Adipocyte (in vitro differentiated cells): ENCODE measurements at places on chromosomes 12 and 14.

DNA sequence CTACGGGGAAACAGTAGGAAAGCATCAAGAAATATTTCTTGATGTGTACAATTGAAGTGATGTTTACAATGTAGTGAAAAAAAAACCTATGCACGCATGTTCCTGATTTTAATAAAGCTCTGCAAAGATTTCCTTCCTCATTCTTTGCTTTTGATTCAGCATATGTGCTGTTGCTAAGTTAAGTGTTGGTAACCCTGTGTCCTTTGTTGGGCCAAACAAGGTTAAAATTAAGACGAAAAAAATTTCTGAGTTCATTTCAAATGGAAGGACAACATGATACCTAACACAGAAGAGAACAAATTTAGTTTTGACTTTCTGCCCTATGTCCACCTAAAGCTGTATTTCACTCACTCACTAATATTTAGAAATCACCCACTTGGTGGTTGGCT lies 62.8 kb downstream of the PPP2R5C start:
- peak; percentile 31 for DNase-seq

GRCh38 chr12:106289196-106289681 lies 13.3 kb upstream of the TCP11L2 start:
- DNase-seq, result no peak

GRCh38 chr12:68374307-68374982 lies 42.3 kb upstream of the MDM1 start:
- DNase-seq, result no peak

GRCh38 chr14:32330351-32331111 lies 1.4 kb downstream of the AKAP6 start:
- DNase-seq, result no peak

- DNase-seq, result peak; percentile 88
These were observed 22.3 kb downstream of the DCAF4 start for GRCh38 chr14:72948481-72949138.

GRCh38 chr12:127550271-127550670 lies 716.7 kb upstream of the TMEM132C start:
- DNase-seq, result no peak

DNA sequence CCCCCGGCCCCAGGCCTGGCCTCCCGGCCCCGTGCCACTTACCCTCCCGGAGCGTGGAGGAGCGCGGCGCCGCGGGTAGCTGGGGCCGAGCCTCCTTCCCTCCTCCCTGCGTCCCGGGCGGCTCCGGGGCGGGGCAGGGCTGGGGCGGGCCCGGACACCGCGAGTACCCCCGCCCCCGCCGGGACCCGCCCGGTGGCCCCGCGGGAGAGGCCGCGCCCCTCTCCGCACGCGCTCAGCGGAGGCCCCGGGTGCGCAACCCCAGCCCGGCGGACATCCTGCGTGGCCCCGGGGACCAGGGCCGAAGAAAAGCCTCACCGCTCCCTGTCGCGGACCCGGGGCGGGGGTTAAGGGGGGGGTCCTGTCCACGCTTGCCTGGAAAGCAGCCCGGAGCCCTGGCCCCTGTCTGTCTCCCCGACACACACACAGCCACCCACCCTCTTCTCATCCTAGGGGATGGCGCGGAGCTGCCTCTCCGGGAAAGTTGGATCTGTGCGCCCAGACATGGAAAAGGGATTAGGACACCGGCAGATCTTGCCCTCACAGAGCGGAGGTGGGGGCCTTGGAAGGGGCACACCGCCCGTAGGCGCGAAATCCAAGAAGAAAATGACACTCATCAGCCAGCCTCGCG lies at the start of gene SYNE3:
SYNE3 (minus strand) TSS at position 97 of the 628 bp plus-strand sequence. CDS start 40,829 bp downstream, outside the sequence.
- peak; percentile 85 for DNase-seq

- DNase-seq, result no peak
These were observed 17.8 kb downstream of the CCDC85C start for GRCh38 chr14:99586054-99586760.

GRCh38 chr14:69660344-69661193 lies 49.2 kb downstream of the SUSD6 start:
- no peak for DNase-seq

GRCh38 chr12:85257671-85258070 lies 22.3 kb upstream of the ALX1 start:
- no peak for DNase-seq

DNA sequence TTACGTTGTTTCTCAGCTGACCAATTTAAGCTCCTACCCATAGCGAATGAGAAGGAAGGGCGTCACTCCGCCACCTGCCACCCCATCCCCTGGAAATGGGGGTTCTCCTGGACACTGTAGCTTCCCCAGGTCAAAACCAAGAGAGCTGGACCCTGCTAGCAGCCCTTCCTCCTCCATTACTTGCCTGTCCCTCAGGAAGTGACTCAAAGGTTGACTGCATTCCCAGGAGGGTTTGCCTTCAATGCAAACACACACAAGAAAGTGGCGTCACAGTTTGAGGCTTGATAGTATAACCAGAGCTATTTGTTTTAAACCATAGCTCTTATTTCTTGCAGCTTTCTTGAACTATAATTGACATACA lies 79.1 kb downstream of the KCNK13 start:
- no peak for DNase-seq

- DNase-seq, result no peak
These were observed 38.8 kb downstream of the LRCOL1 start for GRCh38 chr12:132571598-132571997.

DNA sequence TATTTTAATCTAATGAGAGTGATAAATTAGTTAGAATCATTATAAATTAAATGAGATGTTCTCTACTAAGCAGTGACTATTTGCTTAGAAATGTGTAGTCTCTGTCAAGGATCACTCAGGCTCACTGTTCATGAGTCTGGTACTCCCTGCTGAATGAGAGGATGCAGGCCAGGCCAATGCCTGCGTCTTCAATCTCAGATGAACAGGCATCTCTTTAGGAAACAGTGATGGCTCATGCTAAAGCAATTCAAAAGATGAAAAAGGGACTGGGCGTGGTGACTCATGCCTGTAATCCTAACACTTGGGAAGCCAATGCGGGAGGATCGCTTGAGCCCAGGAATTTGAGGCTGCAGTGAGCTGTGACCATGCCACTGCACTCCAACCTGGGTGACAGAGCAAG lies 106.8 kb downstream of the ZFC3H1 start:
- peak; percentile 76 for DNase-seq

GRCh38 chr14:23566112-23566777 lies 1.3 kb downstream of the AP1G2 start:
- DNase-seq, result no peak

GRCh38 chr12:51262758-51263177 lies 7.4 kb downstream of the SMAGP start:
- peak; percentile 68 for DNase-seq

DNA sequence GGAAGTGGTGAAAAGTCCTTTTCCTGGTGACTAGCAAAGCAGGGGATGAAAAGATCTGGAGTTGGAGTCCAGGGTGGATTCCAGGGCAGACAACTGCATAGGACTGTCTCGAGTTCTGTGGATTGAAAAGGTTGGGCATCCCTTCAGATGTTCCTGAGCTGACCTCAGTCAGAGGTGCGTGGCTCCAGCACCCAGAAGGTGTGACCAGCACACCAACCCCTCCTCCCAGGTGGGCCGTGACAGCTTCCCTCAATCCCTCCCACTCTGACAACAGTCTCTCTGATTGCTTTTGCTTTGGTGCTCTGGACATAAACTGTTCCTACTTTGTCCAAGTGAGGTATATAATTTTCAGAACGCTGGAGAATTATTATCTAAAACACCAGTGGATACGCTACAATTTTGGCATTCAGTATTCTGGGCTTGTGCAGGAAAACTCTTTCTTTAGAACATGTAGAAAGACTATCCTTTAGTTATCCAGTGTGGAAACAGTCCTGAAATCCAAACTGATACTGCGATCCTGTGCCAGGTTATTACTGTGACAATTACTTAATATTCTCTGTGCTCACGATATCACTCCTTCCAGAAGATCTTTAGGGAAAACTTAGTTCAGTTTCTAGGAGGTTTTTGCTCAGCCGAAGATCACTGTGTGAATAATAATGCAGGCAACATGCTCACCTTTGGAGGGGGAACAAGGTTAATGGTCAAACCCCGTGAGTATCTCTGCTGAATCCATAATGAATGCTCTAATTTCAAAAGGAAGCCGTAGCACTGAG lies 87.9 kb downstream of the DAD1 start:
- DNase-seq, result no peak

GRCh38 chr12:127284870-127285431 lies 982.0 kb upstream of the TMEM132C start:
- DNase-seq, result peak; percentile 91

DNA sequence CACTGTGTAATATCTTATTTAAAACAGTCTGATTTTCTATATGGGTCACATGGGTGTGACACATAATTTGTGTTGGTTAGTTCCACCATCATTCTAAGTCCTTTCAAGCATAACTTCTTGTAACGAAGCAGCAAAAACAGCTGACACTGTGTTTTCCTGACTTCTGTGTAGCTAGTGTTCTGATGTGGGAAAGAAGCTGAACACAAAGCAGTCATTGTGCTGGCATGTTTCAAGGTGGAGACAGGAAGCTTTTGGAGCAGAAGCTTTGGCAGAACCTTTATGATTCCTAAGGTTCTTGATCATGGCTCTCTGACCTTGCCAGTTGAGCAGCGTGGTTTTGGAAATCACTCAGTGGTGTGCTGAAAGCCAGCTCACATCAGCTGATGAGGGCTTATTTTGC lies 351.7 kb upstream of the MDGA2 start:
- no peak for DNase-seq

DNA sequence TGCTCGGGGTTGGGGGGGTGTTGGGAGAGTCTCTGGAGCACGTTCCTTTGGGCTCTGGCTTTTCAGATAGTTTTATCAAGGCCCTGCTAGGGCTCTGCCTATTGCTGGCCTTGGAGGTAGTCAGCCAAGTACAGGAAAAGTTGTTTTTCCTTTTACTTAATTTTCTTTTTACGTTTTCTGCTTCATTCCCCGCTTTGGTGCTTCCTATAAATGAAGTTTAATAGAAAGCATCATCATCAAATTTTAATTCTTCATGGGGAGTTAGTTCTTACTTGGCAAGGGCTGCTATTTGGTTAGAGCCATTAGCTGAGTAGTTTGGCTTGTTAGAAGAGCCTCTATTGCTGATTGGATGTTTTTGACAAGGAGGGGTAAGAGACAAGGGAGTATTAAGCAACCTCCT lies 15.1 kb upstream of the ADAM21 start:
- DNase-seq, result no peak

GRCh38 chr12:46493834-46494181 lies 121.2 kb upstream of the SLC38A2 start:
- no peak for DNase-seq

- no peak for DNase-seq
These were observed 44.2 kb downstream of the CCDC91 start for GRCh38 chr12:28234444-28234843.

GRCh38 chr12:54384591-54385041 lies at the start of gene ZNF385A:
Gene ZNF385A, minus strand, starts transcription at chr12:54384733. Its CDS starts 219 bp downstream, at chr12:54384514.
- no peak for DNase-seq

DNA sequence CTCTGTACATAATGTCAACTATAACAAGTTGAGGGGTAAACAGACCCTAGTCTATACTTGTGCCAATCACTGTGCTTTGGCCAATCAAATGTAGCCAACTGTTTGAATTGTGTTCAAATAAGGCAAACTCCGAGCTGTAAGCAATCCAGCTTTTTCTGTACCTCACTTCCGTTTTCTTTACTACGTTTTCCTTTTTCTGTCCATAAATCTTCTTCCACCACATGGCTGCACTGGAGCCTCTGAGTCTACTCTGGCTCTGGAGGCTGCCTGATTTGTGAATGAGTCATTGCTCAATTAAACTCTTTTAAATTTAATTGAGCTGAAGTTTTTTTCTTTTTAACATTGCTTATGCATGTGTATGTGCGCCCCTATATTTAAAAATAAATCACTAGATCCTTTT lies 29.7 kb downstream of the CLEC1A start:
- DNase-seq, result no peak

DNA sequence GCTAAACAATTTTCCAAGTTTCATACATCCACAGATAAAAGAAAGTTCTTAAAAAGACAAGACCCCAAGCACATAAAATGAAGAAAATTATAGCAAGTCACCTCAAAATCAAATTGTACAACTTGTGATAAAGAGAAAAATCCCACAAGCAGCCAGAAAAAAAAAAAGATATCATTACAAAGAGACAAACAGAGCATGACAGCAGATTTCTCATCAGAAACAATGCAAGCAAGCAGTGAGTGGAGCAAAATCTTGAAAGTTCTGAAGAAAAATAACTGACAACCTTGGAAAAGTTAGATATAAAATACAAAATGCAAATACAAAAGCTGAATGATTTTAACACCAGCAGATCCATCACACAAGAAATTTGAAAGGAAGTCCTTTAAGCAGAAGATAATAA lies 194.5 kb upstream of the SOX5 start:
- DNase-seq, result no peak

DNA sequence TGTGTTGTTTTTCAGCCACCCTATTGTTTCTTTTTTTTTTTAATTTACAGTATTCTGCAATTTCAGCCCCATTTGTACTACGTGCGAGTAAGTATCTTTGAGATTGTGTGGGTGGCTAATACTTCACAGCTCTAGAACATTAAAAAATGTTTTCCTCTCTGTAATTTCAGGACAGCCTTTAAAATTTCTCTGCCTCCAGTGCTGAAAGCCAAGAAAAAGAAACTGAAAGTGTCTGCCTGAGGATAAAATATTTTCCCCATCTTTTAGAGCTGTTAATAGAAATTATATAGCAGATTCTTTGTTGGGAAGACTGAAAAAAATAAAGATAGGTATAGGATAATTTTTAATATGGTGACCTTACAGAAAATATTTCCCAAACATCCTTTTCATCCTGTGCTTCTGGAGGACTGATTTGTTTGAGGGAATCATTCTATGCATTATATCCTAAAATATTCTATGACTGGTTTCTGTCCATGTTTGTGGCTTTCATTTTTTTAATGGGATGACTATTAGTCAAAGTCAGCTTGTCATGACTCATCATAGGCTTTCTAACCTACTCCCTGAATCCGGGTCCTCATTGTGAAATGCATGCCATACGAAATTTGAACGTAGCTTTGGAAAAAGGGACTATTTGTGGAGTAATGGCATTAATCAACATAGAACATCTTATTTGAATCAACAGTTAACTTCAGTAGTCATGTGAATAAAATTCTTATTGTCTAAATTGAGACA lies 10.8 kb upstream of the TCTN2 start:
- peak; percentile 95 for DNase-seq

GRCh38 chr14:92382677-92383076 lies 59.7 kb downstream of the SLC24A4 start:
- DNase-seq, result peak; percentile 6

- DNase-seq, result peak; percentile 55
These were observed at the start of gene NCOR2 for GRCh38 chr12:124566997-124567672. Gene NCOR2, minus strand, starts transcription at chr12:124567612. Its CDS starts 72,361 bp downstream, at chr12:124495251.
